ENCODE measurements at places on chromosomes 3 and 15.

GRCh38 chr3:147195887-147196286, 210.5 kb downstream of the ZIC4 start:
- no peak for DNase-seq

GRCh38 chr15:86653344-86654197, 573.9 kb downstream of the AGBL1 start:
- DNase-seq = no peak

DNA sequence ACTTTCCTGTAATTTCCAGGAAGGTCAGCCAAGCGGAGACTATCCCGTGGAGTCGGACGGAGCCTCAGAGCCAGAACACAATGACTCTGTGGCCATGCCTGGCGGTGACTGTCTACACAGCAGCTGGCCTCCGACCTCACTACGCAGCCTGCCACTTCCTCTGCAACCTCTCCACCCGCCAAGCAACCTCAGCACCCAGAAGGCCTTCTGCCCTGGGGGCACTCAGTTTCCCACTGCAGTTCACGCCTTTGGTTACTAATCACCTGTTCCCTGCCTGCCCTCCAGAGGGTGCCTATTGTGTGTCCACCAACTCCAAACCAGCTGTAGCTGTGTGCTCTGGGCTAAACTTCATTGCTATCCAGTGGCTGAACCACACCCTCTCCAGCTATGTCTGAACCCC, 44.0 kb downstream of the TM2D3 start:
- no peak for DNase-seq

DNA sequence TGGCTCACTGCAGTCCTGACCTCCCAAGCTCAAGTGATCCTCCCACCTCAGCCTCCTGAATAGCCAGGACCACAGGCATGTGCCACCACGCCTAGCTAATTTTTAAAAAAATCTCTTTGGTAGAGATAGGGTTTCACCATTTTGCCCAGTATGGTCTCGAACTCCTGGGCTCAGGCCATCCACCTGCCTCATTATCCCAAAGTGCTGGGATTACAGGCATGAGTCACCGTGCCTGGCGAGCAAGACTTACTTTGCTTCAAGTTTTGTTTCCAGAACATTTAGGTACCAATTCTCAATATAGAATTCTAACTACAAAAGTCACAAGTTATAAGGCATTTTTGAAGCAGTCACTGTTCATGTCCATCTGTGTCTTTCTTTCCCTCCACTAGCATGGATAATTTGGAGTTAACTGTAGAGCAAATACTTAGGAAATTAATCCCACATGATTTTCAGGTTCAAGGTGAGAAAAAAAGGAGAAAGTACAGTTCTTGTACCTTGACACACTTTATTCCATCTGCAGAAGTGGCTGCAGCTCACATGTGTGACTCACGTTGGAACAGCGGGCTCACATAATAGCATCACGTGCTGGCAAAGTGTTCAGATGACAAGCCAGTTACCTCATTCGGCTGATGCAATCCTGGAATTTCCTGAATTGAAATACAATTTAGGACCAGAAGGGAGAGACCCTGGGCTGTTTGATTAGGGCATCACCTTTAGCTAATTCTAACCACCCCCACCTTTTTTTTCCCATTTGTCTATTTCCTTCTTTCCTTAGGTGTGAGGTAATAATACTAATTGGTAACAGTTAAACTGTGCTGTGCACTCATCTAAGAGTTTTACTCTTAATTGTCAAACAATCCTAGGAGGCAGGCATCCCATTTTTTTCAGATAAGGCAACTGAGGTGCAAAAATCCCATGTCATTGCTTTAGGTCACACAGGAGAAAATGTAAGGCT, 46.9 kb upstream of the NEDD4 start:
- DNase-seq = no peak

DNA sequence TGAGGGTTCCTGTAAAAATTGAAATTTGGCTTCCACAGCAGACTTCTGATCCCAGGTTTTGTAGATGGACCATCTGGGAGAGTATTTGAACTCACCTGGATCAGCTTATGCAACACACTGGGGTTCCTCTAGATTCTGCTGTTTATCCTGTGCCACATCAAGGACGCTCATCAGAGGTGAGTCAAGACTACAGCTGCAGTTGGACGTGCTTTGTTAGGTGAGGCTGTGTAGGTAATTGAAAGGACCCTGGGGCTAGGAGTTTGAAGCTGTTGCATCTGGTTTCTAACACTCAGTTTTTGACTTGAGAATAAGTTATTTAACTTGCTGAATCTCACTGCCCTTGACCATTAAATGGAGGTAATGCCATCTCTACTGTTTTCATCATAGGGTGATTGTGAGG, 394.2 kb downstream of the EDEM1 start:
- no peak for DNase-seq
